ENCODE measurements at places on chromosomes 4 and X. TPM values are rescaled to one million over a fixed set of nuclear protein-coding genes. Genes with fewer than 3 reads are reported as not detected.

GRCh38 chrX:127782904-127783303 is 269.3 kb downstream of the ACTRT1 start:
- DNase-seq: no peak

GRCh38 chr4:112128452-112128851 is 16.8 kb upstream of the FAM241A start:
- DNase-seq: no peak

DNA sequence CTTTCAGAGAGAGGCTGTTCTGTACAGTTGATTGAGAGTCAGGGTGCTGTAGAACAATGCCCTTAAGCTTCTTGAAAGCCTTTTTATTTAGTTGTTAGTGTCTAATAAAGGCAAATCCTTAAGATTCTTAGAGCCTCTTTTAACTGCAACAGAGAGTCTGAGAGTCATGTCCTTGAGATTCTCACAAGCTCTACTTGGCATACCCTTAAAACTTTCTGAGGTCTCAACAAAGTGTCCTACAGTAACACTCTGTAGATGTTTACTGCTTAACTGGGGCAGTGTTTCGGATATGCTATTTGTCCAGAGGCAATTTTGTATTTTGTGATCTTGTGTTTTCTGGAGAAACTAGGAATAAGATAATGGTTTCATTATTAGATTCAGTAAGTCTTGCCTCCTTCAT is 209.7 kb downstream of the ARHGAP24 start:
- no peak for DNase-seq

GRCh38 chrX:71128166-71128833 is 9.9 kb downstream of the MED12 start:
- no peak for DNase-seq

- no peak for DNase-seq
Measured at GRCh38 chr4:113880240-113881028, 99.0 kb downstream of the ARSJ start.

GRCh38 chrX:43566170-43566569 is 89.9 kb upstream of the MAOA start:
- DNase-seq: no peak

GRCh38 chrX:79325263-79325958 is 41.7 kb downstream of the ITM2A start:
- DNase-seq: no peak

The MUC7 gene
- not detected for total RNA-seq

The FDCSP gene
- not detected for total RNA-seq

The VCX3A gene
- total RNA-seq: 0.51 TPM

The WAS gene
- 1.2 TPM for total RNA-seq

The AP1AR gene
- 17.0 TPM for total RNA-seq

The CITED1 gene
- total RNA-seq: 2.0 TPM

The CSAG1 gene
- not detected for total RNA-seq

All from progenitor cell of endocrine pancreas (in vitro differentiated cells).